NCI-H1930 (cell line): ENCODE measurements at places on chromosomes 6 and 20.

DNA sequence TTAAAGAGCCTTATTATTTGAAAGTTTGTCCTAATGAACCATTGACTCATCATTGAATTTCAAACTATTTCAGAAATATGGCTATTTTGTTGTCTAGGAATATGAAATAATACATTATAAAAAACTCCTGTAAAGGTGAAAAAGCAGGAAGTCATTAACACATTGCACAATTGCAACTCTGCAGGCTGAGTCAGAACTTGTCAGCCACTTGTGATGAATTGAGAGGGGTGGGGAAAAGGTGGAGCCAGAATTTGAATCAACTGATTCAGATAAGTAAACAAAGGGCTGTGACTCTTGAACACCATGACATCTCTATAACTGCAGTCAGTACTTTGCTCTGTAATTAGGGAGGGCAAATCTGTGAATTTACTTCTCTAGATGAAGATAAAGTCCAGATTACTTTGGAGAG is 6.0 kb downstream of the C6orf141 start:
- DNase-seq: no peak

DNA sequence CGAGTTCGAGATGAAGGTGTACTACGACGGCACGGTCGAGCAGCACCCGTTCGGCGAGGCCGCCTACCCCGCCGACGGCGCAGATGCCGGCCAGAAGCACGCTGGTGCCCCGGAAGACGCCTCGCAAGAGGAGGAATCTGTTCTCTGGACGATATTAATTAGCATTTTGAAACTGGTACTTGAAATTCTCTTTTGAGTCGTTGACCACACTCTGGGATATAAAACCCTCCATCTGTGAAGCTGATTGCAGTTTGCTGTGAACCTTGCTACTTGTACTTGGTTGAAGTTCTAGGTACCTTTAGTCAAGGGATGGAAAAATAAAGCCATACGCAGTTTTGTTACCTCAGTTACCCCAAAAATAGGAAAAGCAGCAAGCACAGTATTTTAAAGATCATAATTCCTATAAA is 917 bp downstream of the C6orf120 start:
- no peak for DNase-seq

DNA sequence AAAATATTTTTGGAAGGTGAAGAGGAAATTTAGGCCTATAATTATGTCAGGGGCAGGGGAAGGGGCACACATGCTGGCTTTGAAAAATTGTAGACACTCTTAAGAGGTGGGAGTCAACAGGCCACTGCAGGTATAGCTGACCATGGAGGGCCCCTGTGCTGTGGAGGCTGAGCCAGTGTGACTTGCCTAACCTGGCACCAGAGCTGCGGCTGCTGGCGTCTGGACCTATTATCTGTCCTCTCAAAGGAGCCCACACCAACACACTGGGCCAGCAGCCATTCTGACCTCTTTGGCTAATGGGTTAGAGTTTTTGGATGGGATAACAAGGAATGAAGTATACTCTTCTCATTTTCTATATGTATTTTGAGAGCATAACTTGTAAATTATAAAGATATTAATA is 4.5 kb downstream of the GID8 start:
- no peak for DNase-seq

GRCh38 chr6:157840776-157841175 is 17.7 kb downstream of the SNX9 start:
- DNase-seq: no peak

- no peak for DNase-seq
Measured at GRCh38 chr6:1437553-1438406, 48.4 kb downstream of the FOXF2 start.
